ENCODE measurements at places on chromosomes 2 and 18.

GRCh38 chr2:232674491-232674890 lies 22.6 kb upstream of the GIGYF2 start:
- no peak for DNase-seq

DNA sequence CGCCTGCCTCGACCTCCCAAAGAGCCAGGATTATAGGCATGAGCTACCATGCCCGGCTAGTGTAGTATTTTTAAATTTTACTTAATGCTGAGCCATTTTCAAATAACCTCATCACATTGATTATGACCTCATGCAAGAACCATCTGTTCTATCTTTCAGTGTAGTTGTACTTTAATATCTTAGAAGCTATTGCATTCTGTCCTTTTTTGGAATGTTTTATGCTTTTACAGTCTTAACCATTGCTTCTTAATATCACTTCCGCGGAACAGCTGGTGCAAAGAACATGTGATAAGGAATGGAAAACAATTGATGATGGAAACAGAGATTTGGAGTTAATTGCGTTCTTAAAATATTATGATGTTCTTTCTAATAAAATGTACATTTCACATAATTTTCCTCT lies 2.7 kb downstream of the GEN1 start:
- DNase-seq, result no peak

DNA sequence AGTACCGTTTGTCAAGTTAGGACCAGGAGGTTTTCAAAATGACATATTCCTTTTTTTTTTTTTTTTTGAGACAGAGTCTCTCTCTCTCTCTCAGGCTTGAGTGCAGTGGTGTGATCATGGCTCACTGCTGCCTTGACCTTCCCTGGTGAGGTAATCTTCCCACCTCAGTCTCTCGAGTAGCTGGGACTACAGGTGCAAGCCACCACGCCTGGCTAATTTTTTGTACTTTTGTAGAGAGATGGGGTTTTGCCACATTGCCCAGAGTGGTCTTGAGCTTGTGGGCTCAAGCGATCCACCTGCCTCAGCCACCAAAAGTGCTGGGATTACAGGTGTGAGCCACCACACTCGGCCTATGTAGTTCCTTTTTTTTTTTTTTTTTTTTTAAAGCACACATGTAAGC lies 127.9 kb upstream of the SEC11C start:
- no peak for DNase-seq

- no peak for DNase-seq
Observed at GRCh38 chr2:101368376-101368775, 18.9 kb downstream of the CREG2 start.

DNA sequence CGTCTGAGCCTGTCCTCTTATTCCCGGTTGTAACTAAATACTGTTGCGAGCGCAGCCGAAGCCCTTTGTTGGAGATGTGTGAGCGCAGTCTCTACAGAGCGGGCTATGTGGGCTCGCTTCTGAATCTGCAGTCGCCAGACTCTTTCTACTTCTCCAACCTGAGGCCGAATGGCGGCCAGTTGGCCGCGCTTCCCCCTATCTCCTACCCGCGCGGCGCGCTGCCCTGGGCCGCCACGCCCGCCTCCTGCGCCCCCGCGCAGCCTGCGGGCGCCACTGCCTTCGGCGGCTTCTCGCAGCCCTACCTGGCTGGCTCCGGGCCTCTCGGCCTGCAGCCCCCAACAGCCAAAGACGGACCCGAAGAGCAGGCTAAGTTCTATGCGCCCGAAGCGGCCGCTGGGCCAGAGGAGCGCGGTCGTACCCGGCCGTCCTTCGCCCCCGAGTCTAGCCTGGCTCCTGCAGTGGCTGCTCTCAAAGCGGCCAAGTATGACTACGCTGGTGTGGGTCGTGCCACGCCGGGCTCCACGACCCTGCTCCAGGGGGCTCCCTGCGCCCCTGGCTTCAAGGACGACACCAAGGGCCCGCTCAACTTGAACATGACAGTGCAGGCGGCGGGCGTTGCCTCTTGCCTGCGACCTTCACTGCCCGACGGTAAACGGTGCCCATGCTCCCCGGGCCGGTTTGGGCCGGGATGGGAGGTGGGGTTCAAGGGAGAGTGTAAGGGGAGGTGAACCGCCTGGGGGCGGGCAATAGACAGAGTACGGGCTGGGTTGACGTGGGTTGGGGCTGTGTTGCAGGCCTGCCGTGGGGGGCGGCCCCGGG lies at the start of gene HOXD12:
Gene HOXD12 (plus strand): TSS at position 68 of the 819 bp plus-strand sequence. CDS start 7 bp downstream, at position 75.
- no peak for DNase-seq

DNA sequence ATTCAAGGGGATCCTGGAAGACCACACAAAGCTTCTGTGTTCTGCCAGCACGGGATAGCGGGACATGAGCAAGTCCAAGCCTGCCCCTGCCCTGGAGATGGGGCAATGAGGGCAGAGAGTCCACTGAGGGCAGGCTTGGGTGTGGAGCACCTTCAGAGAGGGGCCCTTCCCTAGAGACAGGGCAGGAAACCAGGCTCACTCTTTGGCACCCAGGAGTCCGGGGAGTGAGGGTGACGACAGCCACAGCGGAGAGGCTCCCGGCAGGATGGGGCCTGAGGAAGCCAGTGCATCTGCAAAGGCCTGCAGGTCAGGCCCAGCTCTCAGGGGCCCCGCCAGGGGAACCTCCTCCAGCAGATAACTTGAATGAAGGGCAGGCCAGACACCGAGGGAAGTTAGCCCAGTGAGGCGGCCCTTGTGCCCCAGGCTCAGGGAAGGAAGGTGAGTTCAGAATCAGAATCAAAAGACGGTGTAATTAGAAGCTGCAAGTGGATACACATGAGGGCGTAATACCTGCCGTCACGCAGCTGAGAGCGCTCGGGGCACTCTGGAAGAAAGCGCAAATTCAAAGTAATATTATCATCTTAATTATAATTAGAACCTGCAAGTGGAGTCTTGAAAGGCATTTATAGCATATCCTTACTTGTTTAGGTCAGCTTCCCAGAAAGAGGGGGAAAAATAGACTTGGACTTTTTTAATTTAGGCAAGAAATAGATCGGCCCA lies 142.6 kb upstream of the LGALSL start:
- DNase-seq, result no peak

DNA sequence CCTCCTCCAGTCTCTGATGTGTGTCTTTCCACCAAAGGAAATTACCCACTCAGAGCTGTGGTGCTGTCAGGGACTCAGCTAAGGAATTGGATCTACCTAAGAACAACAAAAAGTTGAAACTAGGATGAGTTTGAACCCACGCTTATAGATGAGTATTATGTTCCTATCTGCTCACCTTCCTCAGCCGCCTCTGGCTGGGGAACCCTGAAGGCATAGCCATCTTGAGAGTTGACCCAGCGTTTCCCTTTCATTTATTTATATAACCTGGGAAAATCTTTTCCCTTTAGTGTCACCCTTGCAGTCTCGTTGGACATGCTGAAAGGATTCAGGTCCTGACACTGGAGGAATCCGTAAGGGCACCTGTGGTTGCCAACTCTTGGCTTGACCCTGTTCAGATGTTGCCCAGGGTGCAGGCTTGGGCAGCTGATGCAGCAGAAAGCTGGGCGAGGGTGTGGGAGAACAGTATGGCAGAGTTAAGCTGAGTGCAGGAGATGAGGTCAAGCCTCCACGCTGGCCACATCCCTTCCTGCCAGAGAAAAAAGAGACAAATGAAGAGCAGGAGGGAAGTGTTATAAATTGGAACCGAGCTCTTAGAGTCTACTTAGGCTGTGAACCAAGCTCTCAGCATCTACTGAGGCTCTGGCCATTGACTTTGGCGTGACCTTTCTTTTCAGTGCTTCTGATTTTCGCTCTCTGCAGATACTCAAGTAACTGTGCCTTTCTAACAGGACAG lies 1.9 kb downstream of the CDH20 start:
- DNase-seq, result no peak

- DNase-seq, result no peak
Observed at GRCh38 chr18:67520351-67520921, 3.9 kb upstream of the DSEL start.

DNA sequence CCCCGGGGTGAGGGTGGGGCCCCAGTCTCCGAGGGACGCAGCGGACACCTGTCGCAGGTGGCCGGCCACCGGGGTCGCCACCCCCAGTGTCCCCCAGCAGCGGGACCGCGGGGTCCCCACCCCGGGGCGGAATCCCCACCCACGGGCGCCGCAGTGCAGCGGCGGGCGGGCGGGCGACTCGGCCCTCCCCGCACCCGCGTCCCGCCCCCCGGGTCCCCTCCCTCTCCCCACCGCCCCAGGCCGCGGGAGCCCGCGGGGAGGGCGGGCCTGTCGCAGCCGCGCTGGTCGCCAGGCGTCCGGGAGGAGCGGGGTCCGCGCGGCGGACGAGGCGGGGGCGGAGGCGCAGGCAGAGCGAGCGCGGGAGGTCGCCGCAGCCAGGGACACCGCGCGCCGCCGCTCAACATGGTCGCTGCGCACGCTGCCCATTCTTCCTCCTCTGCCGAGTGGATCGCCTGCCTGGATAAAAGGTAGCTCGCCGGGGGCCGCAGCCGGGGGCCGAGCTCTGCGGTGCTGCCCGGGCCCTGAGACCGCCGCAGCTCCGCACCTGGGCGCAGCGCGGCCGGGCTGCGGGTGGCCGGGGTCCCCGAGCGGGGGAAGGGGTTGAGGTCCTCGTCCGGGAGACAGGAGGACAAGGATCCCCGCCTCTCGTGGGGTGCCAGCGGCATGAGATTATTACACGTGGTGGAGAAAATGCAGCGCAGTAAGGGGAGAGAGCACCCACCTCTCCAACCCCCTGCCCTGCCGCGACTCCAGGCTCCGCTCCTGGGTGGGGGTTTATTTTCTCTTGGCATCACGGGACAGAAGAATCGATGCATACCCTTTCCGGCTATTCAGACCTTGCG lies at the start of gene RAPGEF4:
Gene RAPGEF4 (plus strand): TSS at position 264 of the 842 bp plus-strand sequence. CDS start 139 bp downstream, at position 403.
- peak; percentile 10 for DNase-seq

- DNase-seq, result no peak
Observed at GRCh38 chr18:78976765-78977636, 2.6 kb upstream of the SALL3 start.

- DNase-seq, result no peak
Observed at GRCh38 chr2:240299710-240300068, 135.8 kb upstream of the GPC1 start.

DNA sequence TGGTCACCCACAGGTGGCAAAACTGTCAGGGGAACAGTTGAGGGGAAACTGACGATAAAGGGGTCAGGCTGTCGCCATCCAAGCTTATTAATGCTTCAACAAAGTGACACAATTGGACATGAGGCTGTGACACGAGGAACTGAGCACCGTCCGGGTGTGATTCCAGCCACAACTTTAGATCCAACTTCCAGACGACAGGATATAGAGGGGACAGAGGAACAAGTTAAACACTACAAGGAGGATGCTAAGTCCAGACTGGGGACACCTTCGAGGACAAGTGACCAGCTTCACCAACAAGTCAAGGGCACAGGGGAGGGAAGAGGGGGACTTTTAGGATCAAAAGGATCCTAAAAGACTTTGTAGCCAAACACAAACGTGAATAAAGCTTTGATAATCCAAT lies 23.8 kb downstream of the BOK start:
- DNase-seq, result no peak

DNA sequence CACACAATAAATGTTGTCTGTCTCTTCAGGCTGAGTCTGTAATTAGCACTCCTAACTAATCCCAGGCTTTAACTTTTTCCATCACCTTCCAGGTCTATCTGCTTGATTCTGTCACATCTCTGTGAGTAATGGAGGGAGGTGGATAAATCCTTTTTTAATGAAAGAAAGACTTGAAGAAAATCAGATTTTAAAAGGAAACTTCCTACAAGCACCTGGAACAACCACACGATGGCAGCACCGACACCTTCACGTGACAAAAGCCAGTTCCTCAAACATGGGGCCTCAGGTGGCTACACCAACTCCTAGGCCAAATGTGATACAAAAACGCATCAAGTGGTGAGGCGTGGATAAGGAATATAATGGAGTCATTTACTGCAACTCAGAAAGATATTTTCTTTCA lies 41.8 kb downstream of the TGFBRAP1 start:
- peak; percentile 23 for DNase-seq

DNA sequence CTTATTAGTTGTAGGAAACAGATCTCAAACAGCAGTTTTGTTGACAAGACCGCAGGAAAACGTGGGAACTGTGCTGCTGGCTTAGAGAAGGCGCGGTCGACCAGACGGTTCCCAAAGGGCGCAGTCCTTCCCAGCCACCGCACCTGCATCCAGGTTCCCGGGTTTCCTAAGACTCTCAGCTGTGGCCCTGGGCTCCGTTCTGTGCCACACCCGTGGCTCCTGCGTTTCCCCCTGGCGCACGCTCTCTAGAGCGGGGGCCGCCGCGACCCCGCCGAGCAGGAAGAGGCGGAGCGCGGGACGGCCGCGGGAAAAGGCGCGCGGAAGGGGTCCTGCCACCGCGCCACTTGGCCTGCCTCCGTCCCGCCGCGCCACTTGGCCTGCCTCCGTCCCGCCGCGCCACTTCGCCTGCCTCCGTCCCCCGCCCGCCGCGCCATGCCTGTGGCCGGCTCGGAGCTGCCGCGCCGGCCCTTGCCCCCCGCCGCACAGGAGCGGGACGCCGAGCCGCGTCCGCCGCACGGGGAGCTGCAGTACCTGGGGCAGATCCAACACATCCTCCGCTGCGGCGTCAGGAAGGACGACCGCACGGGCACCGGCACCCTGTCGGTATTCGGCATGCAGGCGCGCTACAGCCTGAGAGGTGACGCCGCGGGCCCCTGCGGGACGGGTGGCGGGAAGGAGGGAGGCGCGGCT lies at the start of gene TYMS:
Gene TYMS (plus strand): TSS at position 343 of the 690 bp plus-strand sequence. CDS start 90 bp downstream, at position 433.
- DNase-seq, result peak; percentile 74

DNA sequence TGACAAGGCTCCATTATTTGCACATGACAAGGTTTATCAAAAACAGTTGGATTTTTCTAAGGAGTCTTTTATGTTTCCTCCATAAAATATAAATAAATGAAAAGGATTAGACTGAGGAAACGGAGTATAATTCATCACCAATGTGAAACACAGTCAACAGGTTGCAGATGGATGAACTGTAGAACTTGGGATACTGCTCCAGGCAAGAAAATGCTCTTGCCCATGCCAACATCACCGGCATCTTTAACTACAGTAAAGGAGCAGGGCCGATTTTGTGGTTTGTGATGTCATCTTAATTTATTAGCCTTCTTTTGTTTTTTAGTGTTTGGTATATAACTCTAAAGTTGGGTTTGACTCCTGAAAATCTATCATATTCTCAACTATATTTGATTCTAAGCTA lies 577.3 kb downstream of the EPHA4 start:
- DNase-seq, result no peak

DNA sequence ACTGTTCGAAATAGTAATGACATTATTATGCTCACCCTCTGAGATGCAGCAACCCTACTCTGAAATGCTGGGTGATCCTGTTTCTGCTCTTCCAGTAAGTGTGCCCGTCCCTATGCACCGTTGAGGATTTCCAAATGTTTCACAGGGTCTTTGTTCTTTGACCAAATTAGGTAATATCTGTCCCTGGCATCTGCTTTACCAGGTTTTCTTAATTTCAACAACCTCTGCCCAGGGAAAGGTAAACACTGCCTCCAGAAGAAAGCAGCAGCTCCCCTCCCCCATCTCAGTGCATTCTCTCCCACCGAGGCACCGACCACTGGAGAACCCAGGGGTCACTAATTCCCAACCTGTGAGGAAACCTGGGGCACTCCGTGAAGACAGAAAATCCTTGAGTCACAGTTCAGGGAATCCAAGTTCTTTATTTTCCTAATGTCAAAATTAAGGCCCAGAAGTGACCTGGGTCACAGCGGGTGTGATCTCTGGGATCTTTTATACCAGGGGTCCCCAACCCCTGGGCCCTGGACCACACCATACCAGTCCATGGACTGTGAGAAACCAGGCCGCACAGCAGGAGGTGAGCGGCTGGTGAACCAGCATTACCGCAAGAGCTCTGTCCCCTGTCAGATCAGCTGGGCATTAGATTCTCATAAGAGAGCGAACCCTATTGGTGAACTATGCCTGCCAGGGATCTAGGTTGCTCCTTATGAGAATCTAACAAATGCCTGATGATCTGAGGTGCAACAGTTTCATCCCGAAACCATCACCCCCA lies 1.2 kb upstream of the GRB14 start:
- DNase-seq, result no peak

GRCh38 chr2:118223992-118224894 lies 136.0 kb downstream of the INSIG2 start:
- DNase-seq, result no peak
